ENCODE measurements at places on chromosomes 6 and 20. TPM values are rescaled to one million over a fixed set of nuclear protein-coding genes. Genes with fewer than 3 reads are reported as not detected.
A peak's percentile ranks its signal among the peaks of the same experiment; 100 is the strongest.

Gene SLC24A3
- 6.9 TPM for total RNA-seq

Gene PRKN
- total RNA-seq, result 7.7 TPM

Gene FGD2
- 6.2 TPM for total RNA-seq

Gene DAAM2
- 16.9 TPM for total RNA-seq

Gene HEY2
- total RNA-seq, result 2.9 TPM

- peak; percentile 88 for DNase-seq
Observed at GRCh38 chr6:155327326-155328073, 13.2 kb upstream of the TFB1M start.

- DNase-seq, result no peak
Observed at GRCh38 chr20:61599541-61599992, 347.5 kb downstream of the CDH4 start.

GRCh38 chr20:23396950-23397627 lies 24.2 kb downstream of the NAPB start:
- no peak for DNase-seq

GRCh38 chr6:12275107-12275506 lies 15.1 kb upstream of the EDN1 start:
- DNase-seq, result no peak

DNA sequence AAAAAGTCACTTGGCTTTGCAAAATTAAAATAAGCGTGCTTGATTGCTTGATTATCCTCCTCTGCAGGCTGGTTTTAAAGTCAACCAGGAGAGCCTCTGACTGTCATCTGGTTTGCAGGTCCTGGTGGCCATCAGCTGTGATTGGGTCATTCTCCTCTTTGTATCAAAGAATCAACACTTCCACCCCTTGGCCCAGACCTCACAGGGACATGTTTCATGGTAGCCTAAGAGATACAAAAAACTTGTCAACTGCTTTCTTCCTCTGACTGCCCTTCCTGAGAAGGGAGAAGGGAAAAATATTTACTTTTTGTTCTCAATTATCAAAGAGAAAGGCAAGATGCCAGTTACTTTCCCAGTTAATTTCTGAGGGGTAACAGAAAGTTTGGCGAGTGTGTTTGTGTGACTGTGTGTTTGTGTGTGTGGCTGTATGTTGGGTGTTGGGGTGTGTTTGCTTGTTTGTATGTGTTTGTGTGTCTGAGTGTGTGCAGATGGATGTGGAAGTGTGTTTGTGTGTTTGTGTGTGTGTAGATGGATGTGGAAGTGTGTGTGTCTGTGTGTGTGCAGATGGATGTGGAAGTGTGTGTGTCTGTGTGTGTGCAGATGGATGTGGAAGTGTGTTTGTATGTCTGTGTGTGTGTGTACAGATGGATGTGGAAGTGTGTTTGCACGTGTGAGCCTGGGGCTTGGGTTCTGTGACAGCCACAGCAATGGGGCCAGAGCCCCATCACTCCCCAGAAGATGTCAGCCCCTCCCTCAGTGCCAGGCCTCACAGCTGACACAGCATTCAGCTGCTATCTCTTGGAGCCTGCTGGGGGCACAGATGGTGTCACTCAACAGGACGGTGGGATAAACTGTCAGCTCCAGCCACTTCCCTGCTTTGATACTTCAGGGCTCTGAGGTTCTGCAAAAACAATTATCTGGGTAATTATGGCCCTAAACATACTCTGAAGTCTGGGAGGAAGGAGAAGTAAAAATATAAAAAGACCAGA lies 98.6 kb upstream of the RNF24 start:
- no peak for DNase-seq

GRCh38 chr6:170028629-170029345 lies 262.1 kb downstream of the DLL1 start:
- peak; percentile 71 for DNase-seq
